ENCODE measurements at places on chromosomes 5 and 9.

GRCh38 chr9:105311306-105311705, 66.9 kb downstream of the SLC44A1 start:
- DNase-seq = no peak

- DNase-seq = peak; percentile 94
Measured at GRCh38 chr5:125326150-125326510, 579.7 kb upstream of the ZNF608 start.

GRCh38 chr5:146173597-146173996, 8.9 kb downstream of the LARS1 start:
- no peak for DNase-seq

DNA sequence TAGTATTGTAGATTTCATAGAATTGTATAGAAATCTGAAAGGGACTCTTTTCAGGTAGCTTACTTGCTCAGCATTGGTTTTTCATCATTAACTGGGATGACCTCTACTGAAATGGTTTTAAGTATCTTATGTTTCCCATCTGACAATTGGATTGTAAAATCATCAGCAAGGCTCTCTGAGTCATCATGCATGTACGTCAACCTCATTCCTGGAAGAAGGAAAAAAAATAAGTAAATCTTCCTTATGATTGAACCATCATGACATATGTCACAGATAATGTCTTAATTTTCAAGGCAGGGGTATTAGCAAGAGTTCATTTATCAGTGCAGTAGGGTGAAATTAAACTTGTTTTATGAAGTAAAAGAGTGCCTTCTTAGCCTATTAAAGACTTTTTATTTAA, 74.9 kb upstream of the CER1 start:
- no peak for DNase-seq

DNA sequence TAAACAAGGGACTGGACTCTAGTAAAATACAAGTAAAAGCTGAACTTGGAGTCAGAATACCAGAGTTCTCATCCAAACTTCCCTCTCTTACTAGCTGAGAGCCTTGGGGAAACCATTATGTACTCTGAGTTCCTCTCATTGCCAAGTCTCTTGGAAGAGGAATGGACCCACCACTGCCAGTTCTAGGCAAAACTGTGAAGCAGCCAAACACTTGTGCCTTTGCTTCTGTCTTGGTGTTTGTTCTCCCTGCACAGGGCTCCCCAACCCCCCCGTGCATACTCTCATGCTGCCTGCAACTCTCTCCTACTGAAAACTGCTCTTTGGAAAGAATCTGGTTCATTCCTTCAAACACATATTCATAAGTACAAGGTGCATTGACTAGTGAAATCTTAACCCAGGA, 102.6 kb downstream of the PDZD2 start:
- DNase-seq = no peak

DNA sequence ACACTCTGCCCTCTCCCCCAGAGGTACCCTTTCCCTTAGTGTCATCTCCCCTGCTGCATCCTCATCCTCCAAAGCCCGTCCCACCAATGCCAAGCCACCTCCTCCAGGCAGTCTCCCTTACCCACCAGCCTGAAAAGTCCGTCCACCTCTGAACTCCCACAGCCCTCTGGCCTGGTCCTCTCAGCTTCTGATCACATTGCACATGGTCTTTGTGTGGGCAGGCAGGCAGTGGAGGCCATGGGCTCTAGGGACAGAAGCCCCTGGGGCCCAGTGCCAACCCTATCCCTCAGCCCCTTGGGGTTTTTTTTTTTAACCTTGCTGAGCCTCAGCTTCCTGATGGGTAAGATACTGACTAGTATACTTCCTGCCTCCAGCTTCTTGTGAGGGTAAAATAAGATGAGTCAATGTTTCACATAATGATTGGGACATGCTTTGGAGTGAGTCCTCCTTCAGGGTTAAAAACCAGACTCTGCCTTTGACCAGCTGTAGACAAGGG, 19.4 kb downstream of the CSF1R start:
- no peak for DNase-seq

DNA sequence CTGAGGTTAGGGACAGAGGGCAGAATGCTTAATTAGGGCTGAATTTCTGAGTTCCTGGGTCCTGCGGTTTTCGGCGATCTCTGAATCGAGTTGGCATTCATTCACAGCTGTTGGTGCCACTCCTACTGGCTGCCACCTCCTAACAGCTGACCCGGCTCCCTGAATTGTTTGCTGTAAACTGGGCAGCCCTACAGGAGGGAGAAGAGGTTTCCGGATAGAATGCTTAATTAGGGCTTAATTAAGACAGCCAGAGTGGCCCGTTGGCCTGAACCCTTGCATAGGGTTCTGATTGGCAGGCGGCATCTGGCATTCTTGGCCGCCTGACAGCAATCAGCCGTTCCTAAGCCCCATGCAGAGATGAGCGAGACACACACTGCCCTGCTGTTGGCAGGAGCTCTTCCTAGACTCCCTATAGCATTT, 25.7 kb downstream of the FRMPD1 start:
- peak; percentile 97 for DNase-seq

GRCh38 chr5:119315516-119315949, 40.3 kb upstream of the TNFAIP8 start:
- DNase-seq = peak; percentile 38

GRCh38 chr9:4905135-4905490, 80.0 kb upstream of the JAK2 start:
- no peak for DNase-seq

GRCh38 chr5:4571248-4571948, 568.7 kb upstream of the ADAMTS16 start:
- no peak for DNase-seq

- no peak for DNase-seq
Measured at GRCh38 chr5:135438636-135439221, 8.4 kb downstream of the DCANP1 start.

- no peak for DNase-seq
Measured at GRCh38 chr9:16039218-16039987, 486.6 kb downstream of the CCDC171 start.

DNA sequence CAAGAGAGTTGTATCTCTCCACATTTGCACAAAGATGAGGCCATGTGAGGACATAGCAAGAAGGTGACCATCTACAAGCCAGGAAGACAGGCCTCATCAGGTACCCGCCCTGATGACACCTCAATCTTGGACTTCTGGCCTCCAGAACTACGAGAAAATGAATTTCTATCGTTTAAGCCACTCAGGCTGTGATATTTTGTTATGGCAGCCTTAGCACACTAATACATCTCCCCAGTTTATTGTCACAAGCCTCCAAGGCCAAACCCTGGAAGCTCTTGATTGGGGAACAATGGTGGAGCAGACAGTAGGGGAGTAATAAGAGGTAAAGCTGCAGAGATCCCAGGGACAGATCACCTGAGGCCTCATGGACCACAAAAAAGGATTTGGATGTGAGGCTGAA, 7.7 kb upstream of the P4HA2 start:
- DNase-seq = no peak

- no peak for DNase-seq
Measured at GRCh38 chr5:126368239-126368812, 54.9 kb upstream of the GRAMD2B start.

DNA sequence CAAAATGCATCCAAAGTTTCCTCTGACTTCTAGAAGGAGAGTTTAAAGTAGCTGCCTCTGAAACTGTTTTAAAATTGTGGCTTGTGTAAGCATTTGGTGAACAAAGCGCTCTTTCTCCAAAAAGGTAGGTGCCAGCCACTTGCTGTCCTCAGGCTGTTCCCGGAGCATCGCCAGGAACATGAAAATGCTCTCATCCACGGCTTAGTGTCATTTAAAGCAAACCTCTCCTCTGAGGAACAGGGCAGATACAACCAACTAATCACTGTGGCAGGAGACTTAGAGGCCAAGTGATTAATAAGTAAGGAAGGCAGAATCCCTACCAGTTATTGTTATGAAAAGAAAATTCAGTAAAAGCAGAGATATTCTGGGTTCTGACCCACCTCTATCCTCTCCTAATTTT, 165.6 kb downstream of the DCP2 start:
- DNase-seq = no peak

DNA sequence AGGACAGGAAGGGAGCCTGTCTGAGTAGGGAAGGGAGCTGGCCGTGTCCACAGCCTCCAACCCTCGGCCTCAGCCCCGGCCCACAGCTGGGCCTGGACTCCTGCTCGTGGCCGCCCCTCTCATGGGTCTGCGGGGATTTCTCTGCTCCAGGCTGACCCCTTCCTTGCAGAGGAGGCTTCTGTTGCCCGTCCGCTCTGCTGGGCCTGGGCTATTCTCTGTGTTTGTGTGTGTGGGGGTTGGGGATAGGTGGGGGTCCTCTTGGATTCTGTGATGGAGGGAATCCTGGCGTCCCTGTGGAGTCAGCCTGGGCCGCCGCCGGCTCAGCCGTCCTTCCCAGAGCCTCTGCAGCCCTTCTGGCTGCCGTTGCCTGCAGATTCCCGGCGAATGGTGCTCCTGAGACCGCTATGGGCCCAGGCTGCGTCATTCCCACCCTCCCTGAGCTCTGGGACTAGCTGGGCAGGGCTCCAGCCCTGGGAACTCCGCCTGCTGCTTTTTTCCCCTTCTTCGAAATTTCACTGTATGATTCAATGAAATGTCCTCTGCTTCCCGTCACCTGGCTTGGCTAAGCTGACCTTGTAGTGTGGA, 64.2 kb downstream of the FGF18 start:
- DNase-seq = no peak

DNA sequence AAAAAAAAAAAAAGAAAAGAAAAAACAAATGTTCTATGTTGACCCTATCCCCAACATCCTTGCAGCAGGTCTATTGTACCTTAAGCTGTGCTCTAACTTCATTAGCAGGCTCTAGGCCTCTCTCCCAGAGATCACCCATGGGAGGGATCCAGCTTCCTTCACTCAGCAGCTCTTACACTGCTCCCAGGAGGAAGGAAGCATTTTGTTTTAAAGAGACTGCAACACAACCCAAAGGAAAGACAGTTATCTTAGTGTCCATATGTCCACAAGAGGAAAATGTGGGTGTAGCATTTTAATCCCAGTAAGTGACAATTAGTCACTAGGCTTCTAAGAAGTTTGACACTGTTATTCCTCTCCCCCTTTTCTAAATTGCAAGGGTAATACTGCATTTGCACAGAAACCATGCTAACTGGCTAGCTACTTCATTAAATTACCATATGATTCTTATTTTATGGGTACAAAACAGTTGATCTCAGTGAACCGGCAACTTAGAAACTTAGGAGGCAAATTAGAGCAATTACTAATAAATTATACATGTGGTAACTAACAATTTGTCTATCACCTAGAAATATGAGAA, 58.8 kb downstream of the MARCHF3 start:
- no peak for DNase-seq

GRCh38 chr5:141199359-141200235, at the start of gene PCDHB11:
Gene PCDHB11, plus strand, starts transcription at chr5:141199627. Its CDS starts 148 bp downstream, at chr5:141199775.
- DNase-seq = peak; percentile 64

- DNase-seq = no peak
Measured at GRCh38 chr9:137756045-137756744, 121.4 kb upstream of the CACNA1B start.

DNA sequence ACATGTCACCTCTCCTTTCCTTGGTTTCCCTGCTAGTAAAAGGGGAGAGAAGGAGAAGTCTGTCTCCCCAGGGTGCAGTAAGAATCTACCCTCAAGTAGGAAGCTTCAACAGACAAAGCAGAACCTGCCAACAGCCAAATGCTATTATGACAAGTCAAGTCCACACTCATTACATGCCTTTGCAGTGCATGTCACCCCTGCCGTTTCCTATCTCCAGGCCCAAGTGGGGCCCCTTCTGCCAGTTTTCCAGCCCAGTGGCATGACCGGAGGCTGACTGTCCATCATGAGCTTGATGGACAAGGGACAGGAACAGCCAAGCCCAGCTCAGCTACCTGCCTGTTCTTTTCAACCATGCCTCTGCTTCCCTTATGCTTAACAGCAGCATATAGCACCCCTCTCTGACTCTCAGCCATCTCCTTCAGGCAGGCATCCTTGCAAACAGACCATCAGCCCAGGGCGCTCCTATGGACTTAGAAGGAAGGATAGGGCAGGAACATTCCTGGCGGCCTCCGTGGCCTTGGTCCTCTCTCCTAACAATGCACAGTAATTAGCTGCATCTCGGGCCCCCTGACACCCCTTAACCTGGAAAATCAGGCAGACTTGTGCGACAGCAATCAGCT, 107.2 kb upstream of the RAD23B start:
- DNase-seq = no peak

DNA sequence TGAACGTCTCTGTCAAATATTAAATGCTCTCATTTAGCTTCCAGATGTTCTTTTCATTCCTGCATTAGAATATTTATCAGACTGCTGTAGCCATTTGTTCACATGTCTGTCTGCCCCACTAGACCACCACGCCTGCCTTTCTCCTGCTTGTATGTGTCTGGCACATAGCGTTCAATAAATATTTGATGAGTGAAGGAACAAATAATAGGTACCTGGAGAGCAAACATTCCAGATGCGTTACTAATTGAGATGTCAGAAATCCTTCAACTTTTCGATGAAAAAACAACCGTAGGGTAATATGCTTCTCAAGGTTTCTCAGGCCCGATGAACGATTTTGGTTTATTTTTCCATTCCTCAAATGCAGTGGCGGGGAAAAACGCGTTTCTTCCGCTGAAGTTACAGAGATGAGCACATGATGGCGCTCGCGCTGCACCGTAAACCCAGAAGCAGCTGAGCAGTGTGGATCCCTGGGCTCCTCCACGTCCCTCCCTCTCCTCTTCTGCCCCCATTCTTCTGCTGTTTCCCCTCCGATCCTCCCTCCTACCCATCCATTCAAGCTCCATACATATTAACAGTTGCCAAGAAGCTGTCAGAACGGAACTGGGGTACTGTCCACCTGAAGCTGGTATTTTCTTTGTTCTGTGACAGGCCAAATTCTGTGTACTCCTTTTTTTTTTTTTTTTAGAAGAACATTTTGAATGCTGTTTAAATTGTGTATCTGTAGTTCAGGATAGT, 245.4 kb downstream of the MPDZ start:
- DNase-seq = peak; percentile 78

DNA sequence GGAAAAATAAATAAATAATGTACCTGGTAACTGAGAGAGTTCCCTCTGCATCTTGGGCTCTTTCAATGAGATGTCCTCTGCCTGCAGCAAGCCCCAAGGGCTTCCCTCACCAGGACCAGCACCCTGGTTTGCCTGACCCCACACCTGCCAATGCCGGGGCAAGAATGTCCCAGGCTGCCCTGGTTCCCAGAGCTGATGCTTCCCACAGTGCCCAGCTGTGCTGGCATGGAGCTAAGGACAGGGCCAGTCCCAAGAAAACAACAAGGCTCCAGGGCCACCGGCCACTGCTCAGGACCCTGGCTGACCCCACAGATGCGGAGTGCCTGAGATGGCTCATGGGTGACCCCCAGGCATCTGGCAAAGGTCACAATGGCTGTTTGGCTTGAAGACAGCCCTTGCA, 123.5 kb downstream of the KCNIP1 start:
- no peak for DNase-seq

DNA sequence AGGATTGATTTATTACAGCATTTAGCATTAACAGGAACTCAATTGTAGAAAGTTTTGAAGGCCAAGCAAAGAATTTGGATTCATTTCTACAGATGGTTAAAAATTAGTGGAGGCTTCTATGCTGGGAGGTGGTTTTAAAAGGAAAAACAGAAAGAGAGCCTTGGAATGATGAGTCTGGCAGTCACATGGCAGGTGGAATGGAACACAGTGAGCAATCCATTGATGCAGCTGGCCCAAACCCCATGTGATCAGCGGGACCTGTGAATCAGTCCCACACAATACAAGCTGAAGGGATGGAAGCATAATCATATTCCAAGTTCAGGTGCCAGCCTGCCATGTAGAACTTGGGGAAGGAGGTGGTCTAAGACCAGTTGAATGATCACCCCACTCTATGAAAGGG, 147.9 kb downstream of the PIP5K1B start:
- DNase-seq = no peak

Measured in COR-L47 (cell line).